ENCODE measurements at places on chromosomes 12 and 14. TPM values are rescaled to one million over a fixed set of nuclear protein-coding genes. Genes with fewer than 3 reads are reported as not detected.

- DNase-seq, result no peak
Observed at GRCh38 chr14:106883218-106883692, 1356.9 kb downstream of the TMEM121 start.

GRCh38 chr12:116076399-116076798 is 201.1 kb downstream of the MED13L start:
- DNase-seq, result no peak

DNA sequence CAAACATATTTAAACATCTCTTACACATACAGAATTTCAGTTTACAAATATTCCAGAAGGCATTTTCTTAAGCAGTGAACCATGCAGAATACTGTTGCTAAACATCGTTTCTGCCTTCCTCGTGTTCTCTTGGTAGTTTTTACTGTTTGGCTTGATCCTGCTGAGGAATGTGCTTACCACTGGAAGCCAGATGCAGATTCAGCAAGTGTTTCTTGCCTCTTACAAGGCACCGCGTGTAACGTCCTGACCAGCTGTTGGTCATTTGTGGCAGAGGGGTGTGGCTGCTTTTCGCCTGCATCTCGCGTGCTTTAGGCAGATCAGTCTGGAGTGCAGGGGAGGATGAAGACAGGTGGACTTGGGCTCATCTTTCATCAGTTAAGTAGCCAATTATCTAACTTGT is 12.4 kb downstream of the EIF2B1 start:
- DNase-seq, result peak; percentile 45

- DNase-seq, result no peak
Observed at GRCh38 chr14:94750371-94750770, 19.5 kb downstream of the GSC start.

DNA sequence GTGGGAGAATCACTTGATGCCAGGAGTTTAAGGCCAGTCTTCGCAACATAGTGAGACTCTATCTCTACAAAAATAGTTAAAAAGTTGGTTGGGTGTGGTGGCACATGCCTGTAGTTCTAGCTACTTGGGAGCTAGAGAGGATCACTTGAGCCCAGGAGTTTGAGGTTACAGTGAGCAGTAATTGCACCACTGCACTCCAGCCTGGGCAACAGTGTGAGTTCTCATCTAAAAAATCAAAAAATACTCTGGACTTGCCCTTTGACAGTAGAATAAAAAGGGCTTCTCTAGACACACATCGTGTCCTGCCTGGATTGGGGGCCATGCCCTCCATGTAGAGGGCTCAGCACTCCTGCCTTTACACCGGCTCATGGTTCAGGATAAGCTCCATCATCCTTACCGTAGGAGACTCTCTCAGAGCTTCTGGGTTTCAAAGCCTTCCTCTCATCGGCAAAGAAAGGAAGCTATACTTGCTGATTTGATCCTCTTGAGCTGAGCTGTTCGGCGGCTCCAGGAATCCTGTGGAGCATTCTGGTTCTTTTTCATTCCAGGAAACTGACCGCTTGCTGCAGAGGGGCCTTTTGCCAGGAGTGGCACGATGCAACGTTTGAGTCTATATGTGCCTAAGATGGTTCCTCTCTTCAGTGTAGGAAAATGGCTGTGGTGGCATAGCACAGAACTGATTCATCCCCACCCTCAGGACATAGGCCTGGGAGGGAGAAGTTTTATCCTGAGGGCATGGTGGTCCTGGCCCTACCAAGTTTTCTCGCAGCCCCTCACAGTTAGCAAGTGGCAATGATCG is 29.6 kb downstream of the FLVCR2 start:
- no peak for DNase-seq

DNA sequence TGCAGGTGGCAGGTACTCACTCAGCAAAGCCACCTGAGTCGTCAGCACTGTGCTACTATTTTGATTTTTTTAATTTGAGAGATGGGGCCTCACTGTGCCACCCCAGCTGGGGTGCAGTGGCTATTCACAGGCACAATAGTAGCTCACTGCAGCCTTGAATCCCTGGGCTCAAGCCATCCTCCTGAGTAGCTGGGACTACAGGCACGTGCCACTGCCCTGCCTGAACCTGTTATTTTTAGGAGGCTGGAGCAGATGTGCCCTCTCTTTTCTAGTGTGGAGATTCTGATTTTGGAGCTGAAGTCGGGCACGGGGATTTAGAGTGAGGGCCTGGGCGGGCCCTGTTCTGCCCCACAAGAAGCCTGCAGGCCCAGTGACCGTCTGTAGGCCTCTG is 17.3 kb downstream of the SLC25A47 start:
- DNase-seq, result no peak

DNA sequence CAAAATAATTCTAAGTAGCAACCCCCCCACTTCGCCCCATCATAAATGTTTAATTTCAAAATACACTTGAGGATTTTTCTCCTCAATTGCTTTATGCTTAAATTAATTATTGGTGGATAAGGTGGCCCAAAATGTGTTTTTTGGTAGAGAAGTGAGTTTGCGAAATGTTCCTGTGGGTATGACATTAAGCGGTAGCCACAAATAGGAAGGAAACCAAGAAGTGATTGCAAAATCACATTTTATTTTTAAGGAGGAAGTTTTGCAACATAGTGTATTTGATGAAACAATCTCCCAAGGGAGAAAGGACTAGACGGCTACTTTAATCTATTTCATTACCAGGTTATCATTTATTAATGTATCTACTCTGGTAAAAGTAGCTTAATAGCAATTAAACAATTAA is 25.5 kb downstream of the SLC25A3 start:
- DNase-seq, result no peak

GRCh38 chr12:82225871-82226270 is 132.3 kb downstream of the CCDC59 start:
- DNase-seq, result no peak

DNA sequence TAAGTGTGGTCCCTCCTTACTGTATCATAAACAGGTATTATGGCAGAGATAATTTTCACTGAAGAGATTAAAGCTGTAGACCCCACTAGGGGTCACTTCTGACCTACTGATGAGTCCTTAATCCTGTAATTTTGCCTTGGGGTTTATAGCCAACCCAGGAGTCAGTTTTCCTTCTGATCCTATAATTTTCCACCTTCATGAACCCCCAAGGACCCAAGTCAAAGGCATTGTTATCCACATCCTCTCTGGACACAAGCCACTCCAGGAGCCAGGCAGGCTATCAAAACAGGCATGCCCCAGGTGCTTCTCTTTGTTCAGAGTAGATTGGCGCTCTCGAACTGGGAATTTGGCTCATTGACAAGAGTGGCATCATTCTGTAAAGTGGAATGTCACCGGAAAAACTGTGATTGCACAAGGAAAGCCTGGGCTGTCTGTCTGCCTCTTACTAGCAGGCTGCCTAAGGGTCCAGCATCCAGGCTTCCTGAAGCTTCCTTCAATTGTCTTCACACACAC is 1523.2 kb upstream of the FLRT2 start:
- peak; percentile 50 for DNase-seq

DNA sequence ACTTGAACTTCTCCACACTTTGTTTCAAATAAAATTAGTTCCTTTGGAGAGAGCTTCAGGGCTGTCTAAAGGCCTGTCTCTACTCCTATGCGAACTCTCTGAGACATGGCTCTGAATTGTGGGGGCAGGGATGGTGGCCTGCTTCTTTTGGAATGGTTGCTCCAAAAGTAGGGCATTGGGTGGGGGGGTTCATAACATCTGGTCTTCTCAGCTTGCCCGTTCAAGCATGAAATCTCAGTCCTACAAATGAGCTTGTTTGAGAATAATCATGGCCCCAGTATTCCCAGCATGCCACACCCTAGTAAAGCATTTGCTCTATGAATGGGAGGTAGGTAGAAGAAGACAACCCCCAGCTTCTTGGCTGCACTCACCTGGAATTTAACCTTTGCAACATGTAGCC is 6.7 kb downstream of the GPR135 start:
- DNase-seq, result no peak

GRCh38 chr14:102451064-102451352 is 58.6 kb downstream of the ANKRD9 start:
- no peak for DNase-seq

DNA sequence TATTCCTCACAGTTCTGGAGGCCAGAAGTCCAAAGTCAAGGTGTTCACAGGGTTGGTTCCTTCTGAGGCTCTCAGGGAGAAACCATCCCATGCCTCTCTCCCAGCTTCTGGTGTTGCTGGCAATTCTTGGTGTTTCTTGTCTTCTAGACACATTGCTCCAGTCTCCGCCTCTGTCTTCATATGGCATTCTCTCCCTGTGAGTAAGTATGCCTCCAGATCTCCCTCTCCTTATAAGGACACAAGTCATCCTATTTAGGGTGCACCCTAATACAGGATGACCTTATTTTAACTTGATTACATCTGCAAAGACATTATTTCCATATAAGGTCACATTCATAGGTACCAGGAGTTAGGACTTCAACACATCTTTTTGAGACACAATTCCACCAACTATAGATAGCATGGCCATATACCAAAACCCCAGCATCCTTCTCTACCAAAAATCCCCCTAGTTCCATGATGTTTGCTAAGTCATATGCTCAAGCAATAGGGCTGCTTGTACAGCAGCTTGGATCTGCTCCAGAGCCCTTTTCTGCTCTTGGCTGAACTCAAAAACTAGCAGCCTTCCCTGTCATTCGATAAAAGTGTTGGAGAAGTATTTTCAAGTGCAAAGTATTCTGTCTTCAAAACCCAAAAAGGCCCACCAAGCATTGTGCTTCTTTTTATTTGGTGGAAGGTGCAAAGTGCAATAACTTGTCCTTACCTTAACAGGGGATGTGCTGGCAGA is 79.2 kb upstream of the CMKLR1 start:
- no peak for DNase-seq

- no peak for DNase-seq
Observed at GRCh38 chr12:53952871-53953734, 1.6 kb upstream of the HOXC12 start.

DNA sequence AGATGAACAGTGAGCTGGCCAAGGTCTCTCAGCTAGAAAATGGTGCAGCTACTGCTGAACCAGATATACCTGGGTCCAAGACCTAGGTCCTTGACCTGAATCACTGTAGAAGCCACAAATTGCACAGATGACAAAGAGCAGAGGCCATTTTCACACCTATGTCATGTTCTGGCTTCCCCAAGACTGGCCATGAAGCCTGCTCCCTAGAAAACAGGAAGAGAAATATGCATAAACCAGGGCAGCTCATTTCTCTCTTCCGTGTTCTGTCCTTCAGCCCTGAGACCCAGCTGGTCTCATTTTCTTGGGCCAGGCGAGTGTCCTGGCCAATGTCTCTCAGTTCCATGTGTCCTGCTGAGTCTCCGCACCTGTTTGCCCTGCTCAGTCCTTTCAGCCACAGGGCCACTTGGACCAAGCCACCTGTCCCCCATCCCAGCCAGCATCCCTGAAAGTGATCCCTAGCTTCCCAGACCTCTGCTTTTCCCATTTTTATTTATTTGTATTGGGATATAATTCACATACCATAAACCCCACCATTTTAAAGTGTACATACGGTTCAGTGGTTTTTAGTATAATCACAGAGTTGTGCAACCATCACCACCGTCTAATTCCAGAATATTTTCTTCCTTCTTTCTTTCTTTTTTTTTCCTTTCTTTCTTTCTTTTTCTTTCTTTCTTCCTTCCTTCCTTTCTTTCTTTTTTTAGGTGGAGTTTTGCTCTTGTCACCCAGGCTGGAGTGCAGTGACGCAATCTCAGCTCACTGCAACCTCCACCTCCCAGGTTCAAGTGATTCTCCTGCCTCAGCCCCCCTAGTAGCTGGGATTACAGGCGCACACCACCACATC is 27.0 kb downstream of the P2RX7 start:
- DNase-seq, result no peak

GRCh38 chr12:2805143-2805520 is 7.3 kb upstream of the ITFG2 start:
- DNase-seq, result no peak

DNA sequence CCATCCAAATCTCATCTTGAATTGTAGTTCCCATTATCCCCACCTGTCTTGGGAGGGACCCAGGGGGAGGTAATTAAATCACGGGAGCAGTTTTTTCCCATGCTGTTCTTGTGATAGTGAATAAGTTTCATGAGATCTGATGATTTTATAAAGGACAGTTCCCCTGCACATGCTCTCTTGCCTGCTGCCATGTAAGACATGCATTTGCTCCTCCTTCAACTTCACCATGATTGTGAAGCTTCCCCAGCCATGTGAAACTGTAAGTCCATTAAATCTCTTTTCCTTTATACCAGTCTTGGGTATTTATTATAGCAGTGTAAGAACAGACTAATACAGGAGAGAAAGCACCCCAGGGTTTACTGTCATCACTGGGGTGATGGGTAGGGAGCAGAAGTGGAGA is 220.4 kb upstream of the NUDT4 start:
- DNase-seq, result no peak

The FOXG1 gene
- 0.09 TPM for total RNA-seq

The DBX2 gene
- 0.13 TPM for total RNA-seq

The OVCH1 gene
- 4.9 TPM for total RNA-seq

The SLC5A8 gene
- total RNA-seq, result not detected

The ENDOU gene
- 0.40 TPM for total RNA-seq

The APOF gene
- total RNA-seq, result not detected
